Activated naive CD4-positive, alpha-beta T cell treated with anti-CD3 and anti-CD28 coated beads, Interleukin-2, amount 10 ng/mL, durations not matched to agents 7 days and 5 days (primary cell): ENCODE measurements at places on chromosomes 5 and 9.

DNA sequence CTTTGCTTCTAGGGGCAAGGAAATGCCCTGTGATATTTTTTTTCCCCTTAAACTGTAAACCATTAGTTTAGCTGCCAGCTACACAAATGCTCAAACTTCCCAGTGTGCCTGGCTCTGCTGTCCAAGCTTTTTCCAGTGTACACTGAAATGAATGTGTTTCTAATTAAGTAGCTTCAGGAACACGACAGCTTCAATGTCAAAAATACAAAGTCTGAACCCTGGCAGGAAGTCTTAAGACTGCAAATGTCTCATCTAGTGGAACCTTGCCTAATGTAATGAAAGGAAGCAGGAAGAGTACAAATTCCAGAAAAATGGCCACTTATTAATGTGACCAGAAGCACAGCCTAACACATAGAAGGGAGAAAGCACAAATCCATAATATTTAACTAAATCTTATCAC lies 255.2 kb downstream of the CRB2 start:
- DNase-seq, result no peak

DNA sequence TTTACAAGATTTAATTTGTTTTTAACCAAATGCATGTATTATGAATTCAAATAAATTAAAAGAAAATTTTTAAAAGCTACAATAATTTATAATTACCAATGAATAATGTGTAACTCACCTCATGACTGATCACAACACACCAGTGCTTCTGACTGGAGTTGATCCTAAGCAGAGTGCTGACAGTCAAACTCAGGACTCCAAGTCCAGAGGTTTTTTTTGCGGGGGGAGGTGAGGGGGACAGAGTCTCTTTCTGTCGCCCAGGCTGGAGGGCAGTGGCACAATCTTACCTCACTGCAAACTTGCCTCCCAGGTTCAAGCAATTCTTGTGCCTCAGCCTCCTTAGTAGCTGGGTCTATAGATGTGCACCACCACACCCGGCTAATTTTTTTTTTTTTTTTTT lies 71.0 kb upstream of the MELK start:
- no peak for DNase-seq

GRCh38 chr9:113929634-113930389 lies 53.7 kb downstream of the ZNF618 start:
- DNase-seq, result no peak

- no peak for DNase-seq
Measured at GRCh38 chr9:133864011-133864410, 125.9 kb upstream of the SARDH start.

DNA sequence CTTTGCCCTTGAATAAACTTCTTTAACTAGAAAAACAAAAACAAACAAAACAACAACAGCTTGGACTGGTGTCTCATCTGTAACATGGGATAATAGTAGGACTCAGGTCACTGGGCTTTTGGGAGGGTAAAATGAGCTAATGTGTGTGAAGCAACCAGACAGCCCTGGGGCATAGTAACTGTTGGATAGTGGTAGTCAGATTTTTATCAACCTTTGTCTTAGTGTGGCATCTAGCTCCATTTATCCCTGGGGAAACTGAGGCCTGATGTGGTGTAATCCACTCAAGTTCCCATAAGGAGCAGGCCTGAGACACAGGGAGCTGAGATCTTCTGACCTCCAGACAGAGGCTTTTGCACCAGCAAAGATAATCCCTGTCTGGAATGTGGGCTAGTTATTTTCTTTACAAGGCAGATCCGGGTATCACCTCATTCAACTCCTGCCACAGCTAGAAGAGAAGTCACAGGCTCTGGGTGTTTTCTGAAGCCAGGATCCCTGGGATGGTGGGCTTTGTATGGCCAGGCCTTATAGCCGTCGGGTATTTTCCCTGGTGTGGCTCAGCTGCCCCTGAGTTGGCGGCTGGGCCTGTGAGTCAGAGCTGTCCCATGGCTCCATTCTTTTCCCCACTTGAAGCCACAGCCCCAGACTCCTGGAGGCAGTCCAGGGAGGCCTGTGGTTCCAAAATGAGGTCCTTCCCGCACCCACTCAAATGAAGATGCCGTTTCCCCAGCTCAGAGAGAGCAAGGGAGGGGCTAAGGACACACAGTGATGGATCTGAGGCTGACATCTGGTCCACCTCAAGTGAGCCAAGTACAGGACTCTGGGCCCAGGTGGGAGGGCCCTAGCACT lies 26.1 kb upstream of the CSF1R start:
- DNase-seq, result no peak

GRCh38 chr5:16546732-16547131 lies 70.1 kb downstream of the RETREG1 start:
- no peak for DNase-seq

GRCh38 chr9:28234894-28235277 lies 661.6 kb upstream of the C9orf72 start:
- DNase-seq, result no peak

GRCh38 chr5:18105449-18105848 lies 471.2 kb downstream of the TAF11L14 start:
- no peak for DNase-seq

- DNase-seq, result no peak
Measured at GRCh38 chr9:93128011-93128714, 5.9 kb downstream of the NINJ1 start.

DNA sequence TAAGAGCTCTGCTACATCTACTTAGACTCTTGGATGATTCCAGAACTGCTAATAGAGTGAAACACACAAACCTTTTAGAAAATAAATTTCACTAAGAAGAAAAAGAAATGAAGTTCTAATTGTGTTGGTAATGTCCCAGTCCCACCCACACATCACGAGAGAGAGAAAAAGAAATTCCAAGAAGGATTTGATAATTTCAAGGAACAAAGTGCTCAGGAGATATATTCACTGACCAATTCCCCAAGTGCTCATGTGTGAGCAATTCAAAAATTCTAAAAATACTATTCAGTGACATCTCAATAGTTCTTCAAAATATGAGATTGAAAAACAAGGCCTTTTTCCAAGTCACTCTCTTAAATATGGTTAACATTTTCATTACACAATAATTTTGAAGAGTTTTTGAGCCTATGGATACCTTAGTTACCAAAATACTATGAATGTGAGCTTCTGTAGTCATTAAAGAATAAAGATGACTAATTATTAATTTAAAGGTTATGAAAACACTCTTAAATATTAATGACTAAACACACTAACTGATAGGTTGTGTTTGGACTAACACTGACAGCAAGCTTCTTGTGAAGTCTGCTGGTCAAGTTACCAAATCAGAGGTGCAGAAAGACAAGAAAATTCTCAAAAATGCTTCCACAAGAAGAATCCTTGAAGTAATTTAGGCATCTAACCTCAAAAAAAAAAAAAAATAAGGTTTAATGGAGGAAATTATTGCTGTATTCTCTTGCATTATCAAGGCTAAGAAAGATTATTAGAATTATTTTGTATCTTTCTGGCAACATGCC lies 245.3 kb downstream of the PDE4D start:
- DNase-seq, result no peak

GRCh38 chr5:105905392-105905791 lies 1765.3 kb downstream of the EFNA5 start:
- DNase-seq, result no peak

GRCh38 chr5:171845040-171845630 lies 59.5 kb downstream of the SMIM23 start:
- no peak for DNase-seq

GRCh38 chr5:15132816-15133405 lies 261.3 kb upstream of the ANKH start:
- no peak for DNase-seq

DNA sequence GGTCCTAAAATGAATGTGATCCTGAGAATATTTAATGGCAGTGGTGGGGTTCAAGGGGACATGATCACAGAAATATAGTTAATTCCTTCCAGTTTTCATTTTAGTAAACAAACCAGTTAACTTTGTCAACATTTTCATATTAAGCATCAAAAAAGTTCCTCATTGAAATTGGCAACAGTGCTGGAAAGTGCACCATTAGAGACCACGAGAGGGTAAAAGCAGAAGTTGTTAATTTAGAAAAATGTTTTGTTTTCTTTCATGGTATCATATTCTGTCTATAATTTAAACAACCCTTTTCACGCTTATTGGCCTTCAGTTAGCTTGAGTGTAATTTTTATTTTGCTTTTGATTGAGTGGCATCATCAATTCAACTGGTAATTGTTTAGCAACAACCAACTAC lies 11.9 kb downstream of the GIN1 start:
- no peak for DNase-seq

DNA sequence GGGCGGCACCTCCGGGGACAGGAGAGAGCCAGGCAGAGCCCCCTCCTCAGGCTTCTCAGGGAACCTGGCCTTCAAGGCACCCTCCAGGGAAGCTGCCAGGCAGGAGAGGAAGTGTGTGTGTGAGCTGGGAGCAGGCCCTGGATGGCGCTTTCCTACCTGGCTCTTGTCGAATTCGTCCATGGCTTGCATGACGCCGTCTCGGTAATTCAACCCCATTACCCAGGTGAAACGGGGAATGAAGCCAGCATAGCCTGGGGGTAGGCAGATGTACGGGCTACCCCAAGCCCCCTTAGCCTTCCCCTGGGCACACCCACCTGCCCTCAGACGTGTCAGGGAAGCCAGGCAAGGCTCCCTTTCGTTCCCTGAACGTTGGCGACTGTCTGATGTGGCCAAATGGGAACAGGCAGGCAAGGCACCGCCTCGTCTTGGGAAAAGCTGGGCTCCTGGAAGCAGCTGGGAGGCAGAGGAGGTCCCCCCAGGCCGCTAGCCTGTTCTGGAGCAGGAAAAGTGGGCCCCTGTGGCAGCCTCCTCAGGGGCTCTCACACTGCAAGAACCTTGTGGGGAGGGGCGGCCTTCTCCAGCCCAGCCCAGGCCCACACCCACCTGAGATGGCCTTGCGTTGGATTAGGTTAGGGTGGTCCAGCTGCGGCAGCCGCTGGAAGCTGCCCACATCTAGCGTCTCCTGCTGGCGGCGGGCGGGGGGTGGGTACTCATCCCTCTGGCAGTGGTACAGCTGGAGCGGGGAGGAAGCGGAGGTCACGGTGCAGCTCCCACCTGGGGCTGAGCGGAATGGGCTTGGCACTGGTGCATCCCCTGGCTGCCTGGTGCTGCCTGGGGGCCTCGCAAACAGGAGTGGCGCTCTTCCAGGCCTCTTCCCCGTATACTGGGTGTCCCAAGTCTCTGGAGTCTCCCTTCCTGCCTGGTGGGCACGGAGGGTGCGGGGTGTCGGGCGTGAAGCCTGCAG lies 3.7 kb downstream of the TUBB4B start:
- DNase-seq, result no peak

- DNase-seq, result no peak
Measured at GRCh38 chr9:93633492-93634221, 57.3 kb downstream of the PHF2 start.
